ENCODE measurements at places on chromosomes 3 and 15. TPM values are rescaled to one million over a fixed set of nuclear protein-coding genes. Genes with fewer than 3 reads are reported as not detected.

DNA sequence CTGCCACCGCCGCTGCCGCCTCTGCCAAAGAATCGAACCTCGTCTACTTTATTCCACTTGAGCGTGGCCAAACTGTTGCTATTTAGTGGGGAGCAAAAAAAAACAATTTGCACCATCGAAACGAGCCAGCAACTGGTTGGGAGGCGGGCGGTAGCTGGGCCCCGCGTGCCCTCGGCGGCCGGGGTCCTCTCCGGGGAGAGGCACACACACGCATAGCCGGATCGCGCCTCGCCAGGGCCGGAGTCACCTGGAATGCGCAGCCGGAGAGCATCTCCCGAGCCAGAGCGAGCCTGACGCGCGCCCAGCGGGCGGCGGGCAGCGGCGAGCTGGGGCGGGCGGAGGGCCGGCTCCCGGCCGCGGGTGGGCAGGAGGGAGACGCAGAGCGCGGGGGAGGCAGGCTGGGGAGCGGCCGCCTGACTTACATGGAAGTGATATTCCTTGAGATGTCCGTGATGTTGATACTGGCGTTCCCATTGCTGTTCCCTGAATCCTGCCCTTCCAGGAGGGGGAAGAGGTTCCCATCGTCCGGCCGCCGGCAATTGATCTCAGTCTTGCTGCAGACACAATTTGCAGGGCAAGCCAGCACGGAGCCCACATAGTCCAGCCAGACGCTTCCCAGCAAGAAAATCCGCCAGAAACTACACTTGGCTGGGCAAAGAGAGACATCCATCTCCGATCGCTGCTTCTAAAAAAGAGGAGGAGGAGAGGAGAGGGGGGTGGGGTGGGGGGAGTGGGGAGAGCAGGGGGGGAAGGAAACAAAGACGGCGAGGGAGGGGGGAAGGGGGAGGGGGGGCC is 858 bp downstream of the NTRK3 start:
- H3K27me3 ChIP-seq, result peaks cover 59% of the 10 kb centered on the region
- H3K27ac ChIP-seq, result no peak overlapping the region
- H3K4me1 ChIP-seq, result no peaks in the 10 kb centered on the region
- peak overlapping the region; percentile 59 for H3K4me3 ChIP-seq

Gene MGLL
- 38.5 TPM for polyA plus RNA-seq

DNA sequence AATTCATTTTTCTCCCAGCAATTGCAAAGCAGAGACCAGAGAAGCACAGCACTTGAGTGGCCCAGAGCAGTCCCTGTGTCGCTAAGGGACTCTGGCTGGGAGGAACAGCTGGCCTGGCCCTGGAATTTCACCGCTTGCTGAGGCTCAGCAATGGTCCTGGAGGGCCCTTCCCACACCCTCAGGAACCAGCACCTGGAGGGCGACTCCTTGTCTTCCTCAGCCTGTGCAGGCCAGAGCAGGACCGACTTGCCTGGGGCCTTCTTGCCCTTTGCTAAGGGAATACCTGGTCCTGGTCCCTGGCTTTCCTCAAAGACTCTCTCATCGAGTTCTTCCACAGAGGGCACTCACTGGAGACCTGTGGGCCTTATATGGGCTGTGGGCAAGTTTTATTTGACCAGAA is 294.6 kb downstream of the RPLP1 start:
- H3K4me1 ChIP-seq, result no peaks in the 10 kb centered on the region
- peaks cover 8% of the 10 kb centered on the region for H3K27me3 ChIP-seq
- H3K27ac ChIP-seq, result no peak overlapping the region
- no peak overlapping the region for H3K4me3 ChIP-seq
- no peak for DNase-seq

GRCh38 chr15:60727661-60728060 is 248.7 kb upstream of the ICE2 start:
- H3K4me1 ChIP-seq, result no peaks in the 10 kb centered on the region
- H3K36me3 ChIP-seq, result no peaks in the 10 kb centered on the region
- no peak overlapping the region for H3K4me3 ChIP-seq

- H3K27me3 ChIP-seq, result peaks cover 4% of the 10 kb centered on the region
- no peak overlapping the region for H3K4me3 ChIP-seq
- no peak overlapping the region for H3K27ac ChIP-seq
- no peak for DNase-seq
- no peaks in the 10 kb centered on the region for H3K36me3 ChIP-seq
Observed at GRCh38 chr3:62982795-62983455, 107.7 kb upstream of the CADPS start.

- H3K4me3 ChIP-seq, result no peak overlapping the region
- no peaks in the 10 kb centered on the region for H3K27me3 ChIP-seq
- no peaks in the 10 kb centered on the region for H3K4me1 ChIP-seq
- no peak overlapping the region for H3K27ac ChIP-seq
- no peak for DNase-seq
Observed at GRCh38 chr3:47646362-47646761, 67.7 kb upstream of the CSPG5 start.

Gene ZMYND10
- polyA plus RNA-seq, result 0.29 TPM

- H3K4me3 ChIP-seq, result no peak overlapping the region
- no peaks in the 10 kb centered on the region for H3K27me3 ChIP-seq
- no peaks in the 10 kb centered on the region for H3K36me3 ChIP-seq
- DNase-seq, result no peak
Observed at GRCh38 chr15:38810686-38811085, 246.1 kb upstream of the RASGRP1 start.

GRCh38 chr3:88221726-88222125 is 72.0 kb downstream of the C3orf38 start:
- H3K4me3 ChIP-seq, result no peak overlapping the region
- H3K4me1 ChIP-seq, result no peaks in the 10 kb centered on the region
- DNase-seq, result no peak
- H3K36me3 ChIP-seq, result no peaks in the 10 kb centered on the region

Gene PATL2
- 3.3 TPM for polyA plus RNA-seq

Gene PPP1R14D
- polyA plus RNA-seq, result not detected

- H3K36me3 ChIP-seq, result no peaks in the 10 kb centered on the region
- DNase-seq, result no peak
- no peak overlapping the region for H3K4me3 ChIP-seq
Observed at GRCh38 chr3:128496019-128496601, 3.1 kb upstream of the GATA2 start.

GRCh38 chr3:147348976-147349375 is 57.4 kb downstream of the ZIC4 start:
- no peak overlapping the region for H3K4me3 ChIP-seq
- H3K27ac ChIP-seq, result no peak overlapping the region
- no peaks in the 10 kb centered on the region for H3K27me3 ChIP-seq
- no peaks in the 10 kb centered on the region for H3K36me3 ChIP-seq
- DNase-seq, result no peak

Gene CADPS
- polyA plus RNA-seq, result 12.9 TPM

DNA sequence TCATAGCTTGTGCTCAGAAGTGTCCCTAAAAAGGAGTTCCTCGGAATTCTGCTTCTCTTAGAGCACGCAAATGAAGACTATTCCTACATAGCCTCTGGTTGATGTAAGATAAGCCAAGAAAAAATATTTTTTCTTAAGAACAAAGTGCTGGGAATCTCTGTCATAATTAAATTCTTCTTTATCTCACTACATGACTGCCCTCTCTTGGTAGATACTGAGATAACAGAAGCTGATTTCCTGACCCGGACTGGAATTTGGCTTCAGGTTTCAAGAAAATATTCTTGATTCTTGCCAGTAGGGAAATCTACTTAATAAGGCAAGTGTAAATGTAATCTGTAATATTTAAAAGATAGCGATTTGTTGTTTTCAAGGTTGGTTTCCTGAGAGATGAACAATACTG is 31.3 kb upstream of the SETMAR start:
- H3K4me3 ChIP-seq, result no peak overlapping the region
- no peaks in the 10 kb centered on the region for H3K27me3 ChIP-seq
- H3K4me1 ChIP-seq, result peaks cover 3% of the 10 kb centered on the region

DNA sequence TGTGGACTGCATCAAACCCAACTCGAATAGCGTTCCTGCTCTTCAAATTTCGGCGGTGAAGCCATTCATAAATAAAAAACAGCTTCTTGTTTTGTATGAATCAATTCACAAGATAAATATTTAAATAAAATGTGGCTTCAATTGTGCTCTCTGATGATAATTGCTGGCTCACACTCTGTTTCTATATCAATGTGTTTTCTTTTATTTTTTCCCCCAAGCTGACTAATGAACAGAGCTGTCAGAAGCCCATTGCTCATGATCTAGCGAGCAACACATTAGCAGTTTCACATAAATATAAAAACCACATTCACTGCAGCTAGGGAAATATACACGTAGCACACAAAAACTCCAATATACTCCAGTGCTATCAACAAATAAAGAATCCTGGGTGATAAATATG is 45.0 kb upstream of the FOXP1 start:
- no peaks in the 10 kb centered on the region for H3K4me1 ChIP-seq
- no peak overlapping the region for H3K4me3 ChIP-seq
- no peak for DNase-seq
- no peak overlapping the region for H3K27ac ChIP-seq
- no peaks in the 10 kb centered on the region for H3K27me3 ChIP-seq

- H3K27ac ChIP-seq, result no peak overlapping the region
- no peaks in the 10 kb centered on the region for H3K4me1 ChIP-seq
- H3K4me3 ChIP-seq, result no peak overlapping the region
Observed at GRCh38 chr3:75768303-75769017, 16.9 kb downstream of the ZNF717 start.

Data from heart left ventricle (tissue), 16 donors.